Dermis microvascular lymphatic vessel endothelial cell (primary cell): ENCODE measurements at places on chromosomes 16 and 17.

DNA sequence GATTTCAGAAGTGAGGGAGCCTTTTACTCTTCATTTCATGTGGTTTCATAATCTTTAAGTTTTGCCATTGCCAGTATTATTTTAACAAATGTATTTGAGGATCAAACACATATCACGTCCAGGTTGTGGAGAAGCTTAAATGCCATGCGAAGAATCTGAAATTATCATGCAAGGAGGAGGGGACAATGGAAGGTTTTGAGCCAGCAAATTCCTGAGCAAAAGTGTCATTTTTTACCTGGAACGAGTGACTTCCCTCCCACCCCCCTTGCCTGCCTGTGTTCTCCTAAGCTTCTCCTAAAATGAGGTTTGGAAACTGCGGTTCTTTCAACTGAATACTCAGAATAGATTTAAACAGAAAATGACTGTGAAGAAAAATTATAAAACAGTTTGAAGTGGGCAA is 77.6 kb downstream of the C16orf95 start:
- DNase-seq, result no peak

DNA sequence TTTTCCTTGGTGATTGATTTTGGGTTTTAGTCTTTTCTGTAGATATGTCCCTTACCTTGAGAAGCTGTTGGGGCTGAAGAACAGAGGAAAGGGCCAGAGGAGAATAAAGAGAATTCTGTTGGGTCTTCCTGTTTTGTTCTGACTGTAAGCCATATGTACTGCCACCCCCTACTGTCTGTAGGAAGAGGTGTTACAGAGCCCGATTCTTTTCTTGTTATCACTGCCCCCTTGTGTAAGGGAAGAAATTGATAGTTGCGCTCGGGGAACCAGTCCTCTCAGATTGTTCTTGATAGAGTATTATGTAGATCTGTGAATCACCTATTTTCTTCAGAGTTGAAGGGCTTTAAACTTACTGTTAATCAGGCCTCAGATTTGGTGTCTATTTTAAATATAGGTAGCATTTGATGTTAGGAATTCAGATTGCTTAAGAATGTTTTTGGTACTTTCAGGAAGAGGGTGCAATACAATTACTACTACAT is 2.4 kb downstream of the TANC2 start:
- DNase-seq, result peak; percentile 92

- DNase-seq, result no peak
Observed at GRCh38 chr16:56589141-56590039, at the start of gene MT3. TSS of gene MT3 (plus strand) at chr16:56589528. CDS start at chr16:56589591, 63 bp downstream.

- no peak for DNase-seq
Observed at GRCh38 chr17:43025290-43025657, 243 bp downstream of the RND2 start.

GRCh38 chr16:61002479-61003204 is 1033.6 kb downstream of the CDH8 start:
- no peak for DNase-seq

DNA sequence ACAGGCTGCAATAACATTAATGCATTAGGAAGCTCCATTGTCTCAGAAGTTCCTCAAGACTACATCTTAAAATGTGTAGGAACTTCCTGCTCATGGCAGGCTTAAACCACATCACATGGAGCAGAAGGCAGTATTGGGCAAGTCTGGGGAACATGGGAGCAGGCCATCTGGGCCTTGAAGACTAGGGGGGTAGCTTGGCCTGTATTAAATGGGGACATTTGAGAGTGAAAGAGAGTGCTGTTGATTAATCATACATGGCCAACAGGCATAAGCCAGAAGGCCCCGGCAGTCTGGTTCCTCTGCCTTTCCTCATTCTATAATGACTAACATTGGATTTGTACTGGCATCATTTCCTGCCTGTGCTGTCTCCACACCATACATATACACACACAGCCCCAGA is 25.2 kb upstream of the SLC5A11 start:
- peak; percentile 37 for DNase-seq

- DNase-seq, result no peak
Observed at GRCh38 chr16:72785171-72785570, 262.8 kb downstream of the ZFHX3 start.

GRCh38 chr16:66298571-66299120 is 67.8 kb upstream of the CDH5 start:
- DNase-seq, result no peak

DNA sequence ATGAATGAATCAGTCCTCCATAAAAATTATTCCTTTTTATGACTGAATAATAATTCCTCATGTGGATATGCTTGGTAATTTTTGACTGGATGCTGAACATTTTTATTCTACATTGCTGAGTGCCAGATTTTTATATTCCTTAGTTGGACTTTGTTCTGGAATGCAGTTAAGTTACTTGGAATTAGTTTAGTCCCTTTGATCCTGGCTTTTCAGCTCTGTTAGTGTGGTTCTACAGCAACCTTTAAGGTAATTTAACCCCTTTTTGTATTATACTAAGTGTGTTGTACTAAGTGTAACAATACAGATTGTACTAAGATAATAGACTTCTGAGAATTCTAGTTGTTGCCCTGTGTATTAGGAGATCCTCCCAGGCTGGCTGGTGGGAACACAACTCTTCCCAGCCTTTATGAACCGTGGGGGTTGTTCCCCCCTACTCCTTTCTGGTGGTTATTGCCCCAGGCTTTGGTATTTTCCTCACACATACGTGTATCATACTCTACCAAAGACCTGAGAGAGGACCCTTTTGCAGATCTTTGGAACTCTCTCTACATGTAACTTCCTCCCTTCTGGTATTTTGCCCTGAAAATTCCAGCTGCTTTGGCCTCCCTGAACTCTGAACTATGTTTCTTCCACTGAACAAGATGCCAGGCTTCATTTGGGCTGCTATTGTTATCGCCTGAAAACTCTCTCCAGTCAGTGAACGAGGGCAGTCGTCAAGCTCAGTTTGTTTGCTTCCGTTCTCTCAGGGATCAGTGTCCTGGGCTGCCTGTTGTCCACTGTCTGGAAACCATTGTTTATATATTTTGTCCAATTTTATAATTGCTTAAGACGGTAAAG is 30.5 kb downstream of the TANGO6 start:
- DNase-seq, result no peak

DNA sequence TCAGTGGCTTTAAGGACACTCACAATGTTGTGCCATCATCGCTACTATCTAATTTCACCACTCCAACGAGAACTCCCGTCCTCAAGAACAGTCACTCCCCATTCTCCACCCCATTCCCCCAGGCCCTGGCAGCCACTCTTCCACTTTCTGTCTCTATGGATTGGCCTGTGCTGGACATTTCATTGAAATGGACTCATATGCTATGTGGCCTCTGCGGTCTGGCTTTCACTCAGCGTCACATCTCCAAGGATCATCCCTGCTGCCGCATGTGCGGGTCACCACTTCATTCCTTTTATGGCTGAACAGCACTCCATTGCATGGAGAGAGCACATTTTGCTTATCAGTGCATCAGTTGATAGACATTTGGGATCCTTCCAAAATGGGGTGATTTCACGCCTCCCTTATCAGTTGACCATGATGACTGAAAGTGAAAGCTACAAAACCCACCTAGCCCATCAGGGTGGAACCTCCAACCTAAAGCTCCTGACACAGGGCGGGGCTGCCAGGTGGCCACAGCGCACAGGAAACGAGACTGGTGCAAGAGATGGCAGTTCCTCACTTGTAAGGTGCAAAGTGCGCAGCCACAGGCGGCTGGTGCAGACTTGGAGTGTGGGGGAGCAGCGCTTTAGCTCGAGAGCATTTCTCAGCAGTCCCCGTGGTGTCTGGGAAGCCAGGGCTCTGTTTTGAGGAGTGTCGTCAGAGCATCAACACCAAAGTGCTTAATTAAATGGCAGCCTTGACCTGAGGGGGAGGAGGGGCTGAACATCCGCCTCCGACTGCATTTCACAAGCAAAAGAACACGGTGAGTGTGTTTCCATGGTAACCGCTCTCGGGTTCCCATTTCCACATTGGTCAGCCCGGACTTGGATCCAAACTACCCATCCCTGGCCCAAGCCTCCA is 23.8 kb downstream of the COTL1 start:
- no peak for DNase-seq

DNA sequence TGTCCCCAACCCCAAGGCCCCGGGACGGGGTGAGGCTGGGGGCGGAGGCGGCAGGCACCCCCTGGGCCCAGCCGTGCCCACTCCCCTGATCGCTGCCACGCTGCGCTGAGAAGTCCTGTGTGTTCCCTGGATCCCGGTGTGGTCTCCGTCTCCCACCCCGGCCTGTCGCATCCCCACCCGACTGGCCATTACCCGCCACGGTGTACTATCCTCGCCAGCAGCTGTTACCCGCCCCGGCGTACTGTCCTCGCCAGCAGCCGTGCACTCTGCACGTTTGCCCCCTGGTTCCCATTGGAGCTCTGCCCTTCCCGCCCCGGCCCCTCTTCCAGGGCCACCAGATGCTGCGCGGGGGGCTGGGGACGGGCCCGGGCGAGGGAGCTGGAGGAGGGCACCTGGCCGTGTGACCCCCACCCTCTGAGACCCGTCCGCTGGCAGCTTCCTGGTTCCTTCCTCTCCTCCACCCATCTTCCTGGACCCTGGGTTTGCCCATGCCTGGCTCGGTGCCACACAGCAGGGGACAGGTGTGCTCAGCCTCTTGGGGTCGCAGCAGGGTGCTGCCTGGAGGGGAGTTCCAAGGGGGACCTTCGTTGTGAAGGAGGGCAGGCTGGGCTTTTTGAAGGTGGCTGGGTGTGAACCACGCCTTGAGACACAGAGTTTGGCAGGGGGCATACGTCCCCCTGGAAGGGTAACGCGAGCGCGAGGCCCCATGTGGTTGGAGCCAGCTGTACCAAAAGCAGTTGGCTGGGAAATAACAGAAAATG is 19.7 kb downstream of the BAHCC1 start:
- DNase-seq, result no peak

DNA sequence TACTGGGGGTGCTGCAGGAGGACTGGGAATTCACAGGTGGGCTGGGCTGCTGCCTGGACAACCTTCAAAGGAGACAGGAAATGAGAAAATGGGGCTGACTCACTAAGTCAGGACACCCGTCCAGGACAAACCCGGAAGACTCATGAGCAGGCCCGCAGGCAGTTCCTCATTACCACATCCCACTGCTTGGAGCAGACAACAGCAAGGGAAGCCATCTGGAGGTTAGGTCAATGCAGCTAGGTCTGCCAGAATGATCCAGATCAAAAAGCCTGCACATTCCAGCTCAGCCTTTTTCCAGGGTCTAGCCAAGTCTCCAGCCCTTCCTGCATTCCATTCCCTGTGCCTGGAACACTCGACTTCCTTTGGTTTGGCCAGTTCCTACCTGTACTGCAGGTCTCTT is 536.5 kb upstream of the CDH11 start:
- DNase-seq, result no peak

DNA sequence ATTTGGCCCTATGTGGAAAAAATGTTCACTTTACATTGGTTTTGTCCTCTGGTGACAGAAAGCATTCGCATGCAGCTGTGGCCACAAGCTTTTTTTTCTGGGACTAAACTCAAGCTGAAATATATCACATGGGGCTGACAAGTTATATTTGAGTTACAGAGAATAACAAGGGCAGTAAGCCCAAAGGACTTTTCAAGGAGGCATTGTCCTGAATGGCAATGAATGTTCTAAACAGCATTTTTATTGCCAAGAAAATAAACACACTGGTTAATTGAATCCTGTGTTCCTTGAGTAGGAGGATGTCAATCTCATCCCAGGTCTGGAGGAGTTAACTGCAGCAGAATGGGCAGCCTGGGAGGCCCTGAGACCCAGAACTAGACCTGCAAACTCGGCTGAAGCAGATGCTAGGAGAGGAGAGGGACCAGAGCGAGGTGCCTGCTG is 114.5 kb downstream of the COPRS start:
- no peak for DNase-seq

GRCh38 chr16:48160575-48160974 is 4.8 kb upstream of the ABCC12 start:
- no peak for DNase-seq

DNA sequence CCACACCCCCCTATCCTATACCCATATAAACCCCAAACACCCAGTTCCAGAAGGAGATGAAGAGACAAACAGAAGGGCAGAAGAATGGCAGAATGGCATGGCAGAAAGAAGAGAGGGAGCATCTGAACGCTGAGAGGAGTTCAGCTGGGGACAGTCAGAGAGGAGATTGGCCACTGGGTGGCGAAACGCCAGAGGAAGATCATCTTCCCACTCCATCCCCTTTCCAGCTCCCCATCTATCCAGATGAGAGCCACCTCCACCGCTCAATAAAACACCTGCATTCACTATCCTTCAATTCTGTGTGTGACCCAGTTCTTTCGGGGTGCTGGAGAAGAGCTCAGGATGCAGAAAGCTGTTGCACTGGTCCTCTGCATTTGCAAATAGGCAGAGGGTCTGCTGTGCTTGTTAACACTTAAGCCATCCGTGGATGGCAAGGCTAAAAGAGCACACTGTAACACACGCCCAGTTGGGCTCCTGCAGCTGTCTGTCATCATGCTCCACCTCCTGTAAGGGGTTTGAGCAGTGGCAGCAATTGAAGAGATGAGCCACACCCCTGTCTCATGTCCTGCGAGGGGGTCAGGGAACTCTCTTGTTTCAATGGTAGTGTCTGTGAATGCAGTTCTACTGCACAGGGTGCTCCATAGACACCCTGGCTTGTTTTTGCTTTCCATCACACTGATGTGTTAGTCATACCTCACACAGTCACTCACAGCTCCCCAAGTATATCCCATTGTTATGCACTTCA is 1034.8 kb upstream of the RBFOX1 start:
- DNase-seq, result no peak

GRCh38 chr17:954431-955164 is 25.0 kb downstream of the NXN start:
- DNase-seq, result peak; percentile 100

- DNase-seq, result no peak
Observed at GRCh38 chr17:36722121-36722902, 120.9 kb downstream of the MRM1 start.

- peak; percentile 80 for DNase-seq
Observed at GRCh38 chr17:27601069-27601974, 29.7 kb upstream of the LGALS9 start.

DNA sequence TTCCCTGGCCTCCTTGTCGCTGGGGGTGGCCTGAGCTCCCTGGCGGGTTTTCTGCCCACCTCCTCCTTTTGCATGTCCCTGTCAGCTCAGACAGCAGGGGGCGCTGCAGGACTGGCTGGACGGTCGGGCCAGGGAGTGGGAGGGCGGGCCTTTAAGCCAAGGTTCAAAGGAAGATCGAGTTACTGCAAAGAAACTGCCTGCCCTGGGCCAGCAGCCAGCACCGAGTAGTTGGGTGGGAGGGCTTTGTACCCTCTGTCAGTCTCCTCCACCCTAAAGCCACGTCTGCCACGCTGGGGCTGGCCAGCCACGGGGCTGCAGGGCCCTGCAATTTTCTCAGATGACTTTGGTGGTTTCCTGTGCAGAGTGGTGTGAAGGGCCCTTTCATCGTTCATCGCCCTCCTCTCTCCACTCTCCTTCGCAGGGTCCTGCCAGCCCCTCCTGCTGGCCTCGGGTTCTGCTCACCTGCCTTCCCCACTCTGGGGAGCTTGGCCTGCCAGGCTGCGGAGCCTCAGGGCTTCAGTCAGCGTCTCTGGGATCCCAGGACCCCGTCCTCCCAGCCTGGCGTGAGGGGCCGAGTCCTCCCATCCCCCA is 12.3 kb downstream of the GPR142 start:
- peak; percentile 77 for DNase-seq

GRCh38 chr16:87607223-87607622 is 4.9 kb downstream of the JPH3 start:
- DNase-seq, result no peak

- no peak for DNase-seq
Observed at GRCh38 chr16:15435216-15435864, 952 bp downstream of the BMERB1 start.
